ENCODE measurements at places on chromosomes 11 and 22.

DNA sequence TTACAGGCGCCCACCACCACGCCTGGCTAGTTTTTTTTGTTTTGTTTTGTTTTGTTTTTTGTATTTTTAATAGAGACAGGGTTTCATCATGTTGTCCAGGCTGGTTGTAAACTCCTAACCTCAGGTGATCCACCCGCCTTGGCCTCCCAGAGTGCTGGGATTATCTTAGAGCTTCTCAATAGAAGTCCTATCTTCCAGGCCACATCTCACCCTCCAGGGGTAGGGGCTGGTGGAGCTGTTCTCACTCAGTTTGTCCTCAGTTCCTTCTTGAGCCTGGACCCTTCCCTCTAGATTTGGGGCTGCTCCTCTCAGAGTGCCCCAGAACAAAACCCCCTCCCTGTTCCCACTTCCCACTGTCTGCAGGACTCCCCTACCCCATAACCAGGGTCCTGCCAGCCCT lies 31.3 kb downstream of the BCR start:
- DNase-seq = no peak

GRCh38 chr11:111604392-111605009 lies 2.3 kb downstream of the SIK2 start:
- DNase-seq = no peak

- no peak for DNase-seq
Observed at GRCh38 chr11:1292644-1293618, 16.5 kb downstream of the TOLLIP start.

GRCh38 chr22:24450610-24451009 lies 23.2 kb downstream of the ADORA2A start:
- no peak for DNase-seq

DNA sequence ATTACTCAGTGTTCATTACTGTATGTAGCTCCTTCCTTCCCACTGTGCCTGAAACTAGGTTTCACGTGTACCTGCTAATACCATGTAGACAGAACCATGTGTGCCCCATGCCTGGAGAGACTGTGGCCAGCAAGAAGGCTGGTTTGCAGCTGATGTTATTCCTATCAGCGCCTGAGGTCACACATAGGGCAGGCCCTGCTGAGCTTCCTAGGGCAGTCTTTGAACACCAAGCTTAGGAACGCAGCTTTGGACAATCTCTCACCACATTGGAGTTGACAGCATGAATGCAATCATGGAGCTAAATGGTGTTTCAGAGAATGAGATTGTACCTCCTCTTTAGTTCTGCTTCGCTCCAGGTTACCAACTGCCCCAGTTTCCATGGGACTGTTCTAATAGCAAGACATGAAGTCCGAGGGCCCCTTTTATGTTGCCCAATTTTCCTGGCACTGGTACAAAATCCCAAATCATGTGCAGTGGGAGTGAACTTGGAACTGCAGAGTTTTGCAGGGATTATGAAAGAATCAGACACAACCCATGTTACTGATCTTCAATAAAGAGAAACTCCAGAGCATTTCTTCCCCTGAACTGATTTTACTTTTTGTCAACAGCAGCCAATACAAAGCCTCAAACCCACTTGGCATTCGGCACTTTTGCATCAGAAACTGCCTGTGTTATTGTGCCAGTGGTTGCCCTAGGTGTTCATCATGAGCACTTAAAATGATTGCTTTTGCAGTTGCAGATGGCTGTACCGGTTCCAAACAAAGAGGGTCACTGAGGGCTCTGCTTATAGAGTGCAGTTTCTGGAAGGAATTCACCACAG lies 154.2 kb upstream of the TTC12 start:
- DNase-seq = no peak
